ENCODE measurements at places on chromosomes 5 and 9.
A peak's percentile ranks its signal among the peaks of the same experiment; 100 is the strongest.

GRCh38 chr9:92963831-92964606, 16.7 kb downstream of the FGD3 start:
- no peak for DNase-seq

DNA sequence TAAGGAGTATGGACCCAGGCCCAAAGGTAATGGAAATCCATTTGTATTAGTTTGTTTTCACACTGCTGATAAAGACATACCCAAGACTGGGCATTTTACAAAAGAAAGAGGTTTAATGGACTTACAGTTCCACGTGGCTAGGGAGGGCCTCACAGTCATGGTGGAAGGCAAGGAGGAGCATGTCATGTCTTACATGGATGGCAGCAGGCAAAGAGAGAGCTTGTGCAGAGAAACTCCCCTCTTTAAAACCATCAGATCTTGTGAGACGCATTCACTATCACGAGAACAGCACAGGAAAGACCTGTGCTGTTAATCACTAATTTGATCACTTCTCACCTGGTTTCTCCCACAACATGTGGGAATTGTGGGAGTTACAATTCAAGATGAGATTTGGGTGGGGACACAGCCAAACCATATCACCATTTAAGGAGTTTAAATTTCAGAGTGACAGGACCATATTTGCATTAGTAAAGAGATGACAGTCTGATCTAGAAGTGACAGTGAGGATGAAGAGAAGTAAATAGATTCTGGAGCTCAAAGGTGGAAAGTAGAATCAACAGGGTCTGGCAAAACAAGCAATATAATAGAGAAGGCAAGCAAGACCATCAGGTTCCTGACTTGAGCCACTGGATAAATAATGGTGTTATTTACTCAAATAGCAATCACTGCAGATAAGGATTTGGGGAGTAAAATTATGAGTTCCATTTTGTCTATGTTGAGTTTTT, 7.5 kb upstream of the FAM169A start:
- DNase-seq: no peak

- DNase-seq: no peak
Measured at GRCh38 chr5:176446884-176447590, 1.1 kb upstream of the FAF2 start.

DNA sequence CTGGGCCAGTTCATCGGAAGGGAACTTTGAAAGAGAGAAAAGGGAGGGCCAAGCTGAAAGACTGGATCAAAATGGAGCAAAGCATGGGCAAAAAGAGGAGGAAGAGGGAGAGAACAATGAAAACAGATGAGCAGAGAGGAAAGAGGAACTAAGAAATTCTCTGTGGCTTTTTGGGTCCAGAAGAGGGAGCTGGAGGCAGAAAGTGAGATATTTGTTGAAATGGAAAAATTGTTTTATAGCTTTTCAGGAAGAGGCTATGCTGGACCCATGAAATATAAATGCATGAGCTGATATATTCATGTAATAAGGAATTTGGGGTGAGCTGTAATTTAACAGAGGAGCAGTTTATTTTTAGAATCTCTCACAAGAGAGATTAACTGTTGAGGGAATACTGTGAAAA, 457.3 kb downstream of the DMAC1 start:
- DNase-seq: no peak

DNA sequence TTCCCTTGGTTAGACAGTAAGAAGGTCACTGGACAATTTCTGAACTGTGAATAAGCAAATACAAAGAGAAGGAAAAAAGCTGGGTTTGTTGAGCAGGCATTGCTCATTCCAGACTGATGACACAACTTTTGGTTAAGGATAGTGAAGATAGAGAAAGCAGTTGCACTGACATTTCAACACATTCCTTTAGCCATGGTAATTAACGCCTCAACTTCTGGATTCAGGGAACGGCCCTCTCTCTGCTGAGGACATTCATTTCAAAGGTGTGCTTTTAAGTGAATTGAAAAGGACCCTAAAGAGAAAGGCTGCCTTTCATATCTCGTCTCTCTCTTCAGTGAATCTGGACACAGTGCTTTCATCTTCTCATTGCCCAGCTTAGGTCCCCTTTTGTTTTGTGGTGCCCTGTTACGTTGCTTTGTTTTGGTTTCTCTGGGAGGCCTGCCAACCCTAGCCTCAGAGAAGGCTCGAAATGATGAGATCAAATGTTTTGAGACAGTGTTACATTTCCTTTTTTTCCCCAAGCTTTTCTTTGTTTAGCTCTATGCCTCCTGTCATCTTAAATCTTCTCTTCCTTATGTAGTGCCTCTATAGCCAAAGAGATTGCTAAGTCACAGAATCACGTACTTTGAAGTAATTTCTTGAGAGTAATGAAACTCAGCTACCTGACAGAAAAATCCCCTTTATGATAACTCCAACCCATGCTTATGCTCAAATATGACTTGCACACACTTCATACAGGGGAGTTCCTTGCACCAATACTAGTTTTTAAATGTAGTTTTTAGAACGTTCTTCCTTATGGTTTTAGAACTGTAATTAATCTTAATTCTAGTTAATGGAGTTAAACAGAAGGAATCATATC, 94.4 kb upstream of the IFNE start:
- peak; percentile 2 for DNase-seq

DNA sequence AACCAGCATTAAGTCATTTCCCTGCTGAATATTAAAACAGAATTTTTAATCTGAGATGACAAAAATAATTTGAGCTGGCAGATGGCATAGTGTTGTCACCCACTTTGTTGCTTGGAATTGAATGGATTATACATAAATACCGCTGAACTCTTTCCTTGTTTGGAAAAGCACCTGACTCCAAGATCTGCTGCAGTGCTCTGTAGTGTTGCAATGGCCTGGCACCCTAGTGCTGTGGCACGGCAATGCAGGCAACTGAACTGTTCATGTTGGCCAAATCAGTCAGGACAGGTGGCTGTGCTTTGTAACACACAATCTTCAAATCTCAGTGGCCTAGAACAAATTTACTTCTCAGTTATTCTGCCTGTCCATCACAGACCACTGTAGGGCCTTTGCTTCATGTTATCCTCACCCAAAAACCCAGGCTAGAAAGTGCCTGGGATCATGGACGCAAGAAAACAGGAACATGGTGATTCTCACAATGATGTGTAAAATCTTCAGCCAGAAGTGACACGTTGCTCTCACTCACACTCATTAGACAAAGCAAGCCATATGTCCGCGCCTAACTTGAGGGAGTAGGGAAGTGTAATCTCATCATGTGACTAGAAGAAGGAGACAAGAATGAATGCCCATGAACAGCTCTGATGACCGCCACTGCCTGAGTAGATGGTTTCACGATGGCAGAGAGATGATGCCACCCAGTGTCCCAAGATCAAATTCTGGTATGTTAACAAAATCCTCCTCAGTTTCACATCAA, 191.9 kb upstream of the PUM3 start:
- DNase-seq: no peak

GRCh38 chr9:131421691-131422090, 27.8 kb downstream of the PRRC2B start:
- DNase-seq: no peak

- no peak for DNase-seq
Measured at GRCh38 chr9:80191108-80191507, 619.3 kb downstream of the TLE4 start.

DNA sequence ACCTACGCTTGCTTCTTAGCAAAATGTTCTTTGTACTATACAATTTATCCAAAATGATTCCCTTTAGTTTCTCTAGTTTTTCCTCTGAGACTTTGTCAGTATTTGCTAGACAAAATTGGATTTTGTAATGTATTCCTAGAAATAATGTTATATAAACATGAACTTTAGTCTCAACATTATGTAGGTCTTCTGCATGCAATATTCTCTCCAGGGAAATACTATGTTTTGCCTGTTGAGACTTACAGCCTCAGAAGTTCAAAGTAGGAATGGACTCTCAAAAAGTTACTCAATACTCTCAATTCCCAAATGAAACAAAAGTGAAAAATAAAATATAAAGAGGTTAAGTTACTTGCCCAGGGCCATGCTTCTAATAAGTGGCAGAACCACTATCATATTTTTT, 24.8 kb upstream of the SMC2 start:
- DNase-seq: no peak

DNA sequence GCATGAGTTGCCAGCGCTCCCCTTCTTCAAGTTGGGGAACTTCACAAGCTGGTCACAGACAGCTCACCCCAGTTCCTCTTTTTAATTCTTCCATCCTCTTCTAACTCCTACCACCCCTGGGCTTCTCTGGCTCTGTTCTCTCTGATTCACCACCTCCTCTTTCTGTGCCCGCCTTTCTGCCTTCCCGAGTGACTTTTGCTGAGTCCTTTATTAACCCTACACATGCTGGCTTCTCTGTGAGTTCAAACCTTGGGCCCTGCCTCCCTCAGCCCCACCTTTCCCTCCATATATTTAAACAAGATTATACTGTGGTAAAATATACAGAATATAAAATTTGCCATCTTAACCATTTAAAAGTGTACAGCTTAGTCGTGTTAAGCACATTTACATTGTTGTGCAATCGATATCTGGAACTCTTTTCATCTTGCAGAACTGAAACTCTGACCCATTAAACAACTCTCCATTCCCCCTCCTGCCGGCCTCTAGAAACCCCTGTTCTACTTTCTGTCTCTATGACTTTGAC, 32.0 kb downstream of the SLC46A2 start:
- DNase-seq: no peak

- no peak for DNase-seq
Measured at GRCh38 chr5:147658293-147658932, 124.1 kb downstream of the JAKMIP2 start.

GRCh38 chr9:114448706-114449105, 56.6 kb downstream of the WHRN start:
- no peak for DNase-seq

DNA sequence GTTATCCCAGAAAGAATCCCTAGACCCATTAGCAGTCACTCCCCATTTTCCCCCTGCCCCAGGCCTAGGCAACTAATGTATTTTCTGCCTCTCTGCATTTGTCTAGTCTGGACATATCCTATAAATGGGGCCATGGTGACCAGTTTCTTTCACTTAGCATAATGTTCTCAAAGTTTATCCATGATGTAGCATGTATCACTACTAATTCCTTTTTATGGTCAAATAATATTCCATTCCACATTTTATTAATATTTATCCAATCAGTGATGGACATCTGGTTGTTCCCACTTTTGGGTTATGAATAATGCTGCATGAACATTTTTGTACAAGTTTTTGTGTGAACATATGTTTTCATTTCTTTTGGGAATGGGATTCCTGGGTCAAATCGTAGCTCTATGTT, 1.5 kb downstream of the FCHO2 start:
- DNase-seq: no peak

- no peak for DNase-seq
Measured at GRCh38 chr9:87667164-87667738, 58.7 kb upstream of the CTSL start.

DNA sequence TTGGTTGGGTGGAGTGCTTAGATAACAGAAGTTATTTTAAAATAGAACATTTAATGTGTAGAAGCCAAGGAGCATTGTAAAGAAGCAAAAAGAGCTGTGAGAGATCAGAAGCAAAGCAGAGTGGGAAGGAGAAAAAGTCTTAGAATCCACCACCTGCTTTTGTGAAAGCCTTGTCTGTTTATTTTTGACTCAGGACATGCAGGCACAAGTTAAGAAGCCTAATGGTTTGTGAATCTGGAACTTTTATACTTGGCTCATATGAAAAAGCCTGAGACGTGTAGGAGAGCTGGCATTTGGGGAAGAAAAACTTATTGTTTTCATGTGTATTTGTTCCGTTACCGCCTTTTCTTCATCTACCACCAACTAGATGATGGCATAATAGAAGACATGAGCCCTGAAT, 38.5 kb upstream of the ITGA2 start:
- no peak for DNase-seq

GRCh38 chr5:157951673-157952373, 92.9 kb upstream of the CLINT1 start:
- no peak for DNase-seq

GRCh38 chr5:62718324-62718723, 139.7 kb downstream of the LRRC70 start:
- no peak for DNase-seq

All from stimulated activated CD4-positive, alpha-beta T cell treated with anti-CD3 and anti-CD28 coated beads, Interleukin-1b, Interleukin-23, amount 100 ng/mL, for 4 hours (primary cell).